ENCODE measurements at places on chromosomes 11 and 22. TPM values are rescaled to one million over a fixed set of nuclear protein-coding genes. Genes with fewer than 3 reads are reported as not detected.

The B4GALNT4 gene
- 294 TPM for total RNA-seq

The USH1C gene
- total RNA-seq, result 0.54 TPM

The NNMT gene
- total RNA-seq, result 2.3 TPM

The DEFB131B gene
- total RNA-seq, result not detected

The RASGRP2 gene
- 2.0 TPM for total RNA-seq

DNA sequence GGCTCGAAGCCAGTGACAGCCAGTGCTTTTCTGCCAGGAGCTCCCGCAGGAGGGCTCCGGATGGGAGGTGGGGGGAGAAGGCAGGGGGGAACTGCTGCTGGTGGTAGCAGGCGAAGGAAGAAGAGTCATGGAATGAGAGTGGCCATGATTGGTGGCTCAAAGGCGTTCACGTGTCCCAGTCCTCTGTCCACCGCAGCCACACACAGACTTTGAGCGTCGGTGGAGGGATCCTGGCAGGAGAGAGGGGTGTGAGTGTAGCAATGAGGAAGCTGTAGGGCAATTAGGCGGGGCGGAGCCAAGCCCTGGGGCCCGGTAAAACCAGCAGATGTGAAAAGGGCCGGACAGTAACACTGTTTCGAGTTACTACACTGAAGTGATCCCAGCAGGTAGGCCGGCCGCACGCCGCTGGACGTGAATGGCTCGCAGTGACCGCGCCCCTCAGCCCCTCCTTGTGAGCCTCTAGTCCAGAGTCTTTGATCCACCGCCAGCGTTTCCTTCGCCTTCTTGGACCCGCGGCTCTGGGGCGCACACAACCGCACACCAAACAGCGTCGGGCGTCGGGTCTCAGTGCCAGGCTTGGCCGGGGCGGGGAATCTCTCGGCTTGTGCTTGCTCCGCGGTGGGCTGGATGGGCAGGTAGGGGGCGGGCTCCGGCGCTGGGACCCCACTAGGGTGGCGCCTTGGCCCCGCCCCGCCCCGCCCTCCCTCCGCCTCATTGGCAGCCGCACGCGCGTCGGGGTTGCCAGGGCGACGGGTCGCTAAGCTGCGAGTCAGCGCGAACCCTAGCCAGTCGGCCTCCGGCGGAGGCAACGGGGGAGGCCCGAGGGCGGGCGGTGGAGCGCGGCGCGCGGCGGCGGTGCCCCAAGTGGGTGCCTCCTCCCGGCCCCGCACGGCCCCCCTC is at the start of gene LRRC10B:
Gene LRRC10B, plus strand, starts transcription at position 788 of the 900 bp plus-strand sequence. CDS start 250 bp downstream, outside the sequence.
- H3K27me3 ChIP-seq, result peaks cover 66% of the 10 kb centered on the region
- H3K4me3 ChIP-seq, result peak within 1 kb of the TSS; percentile 61
- no peak within 1 kb of the TSS for H3K27ac ChIP-seq
- no peak for DNase-seq
- H3K36me3 ChIP-seq, result no peaks in the 10 kb centered on the region

DNA sequence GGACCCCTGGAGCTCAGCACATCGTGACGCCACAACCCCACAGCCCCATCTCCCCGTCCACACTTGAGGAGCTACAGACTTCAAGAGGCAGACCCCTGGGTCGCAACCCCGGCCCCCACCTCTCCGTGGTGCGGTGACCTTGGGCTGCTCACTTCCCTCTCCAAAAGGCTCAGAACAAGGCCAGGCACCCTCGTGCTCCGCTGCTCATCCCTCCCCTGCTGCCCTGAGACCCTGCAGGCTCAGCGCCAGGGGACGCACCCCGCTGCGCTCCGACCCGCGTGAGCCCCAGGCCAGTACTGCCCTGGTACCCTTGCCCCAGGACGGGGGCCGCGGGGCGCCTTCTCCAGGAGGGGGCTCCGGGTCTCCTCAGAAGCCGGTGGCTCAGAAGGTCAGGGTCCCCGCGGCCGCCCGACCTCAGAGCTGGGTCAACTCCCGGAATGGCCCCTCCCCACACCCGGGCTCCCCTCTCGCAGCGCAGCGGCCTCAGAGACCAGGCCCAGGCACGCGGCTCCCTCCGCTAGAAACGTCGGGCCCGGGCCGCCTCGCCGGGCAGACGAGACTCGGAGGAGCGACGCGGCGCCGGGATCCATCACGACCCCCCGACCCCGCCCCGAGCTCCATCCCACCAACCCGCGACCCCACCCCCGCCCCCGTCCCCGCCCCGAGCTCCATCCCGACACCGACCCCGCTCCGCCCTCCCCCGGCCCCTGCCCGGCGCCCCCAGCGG is 563 bp downstream of the GATD1 start:
- no peaks in the 10 kb centered on the region for H3K27me3 ChIP-seq
- H3K27ac ChIP-seq, result peak overlapping the region; percentile 59
- H3K4me3 ChIP-seq, result peak overlapping the region; percentile 73
- no peaks in the 10 kb centered on the region for H3K36me3 ChIP-seq
- peaks cover 14% of the 10 kb centered on the region for H3K4me1 ChIP-seq
- DNase-seq, result peak; percentile 48

DNA sequence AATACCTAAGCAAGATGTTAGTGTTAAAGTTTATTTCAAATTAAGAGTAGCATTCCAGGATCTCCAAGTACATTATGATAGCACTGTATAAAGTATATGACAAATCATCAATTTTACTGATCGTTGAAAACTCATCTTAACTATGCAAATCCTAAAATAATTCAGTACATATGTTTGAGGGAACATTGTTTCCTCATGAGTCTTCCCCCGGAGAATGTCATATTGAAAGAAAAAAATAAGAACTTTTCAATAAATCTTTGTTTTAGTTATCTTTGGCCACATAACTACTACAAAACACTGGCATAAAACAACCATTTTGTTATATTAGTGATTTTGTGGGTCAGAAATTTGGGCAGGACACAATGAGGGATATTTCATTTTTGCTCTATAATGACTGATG is 135.4 kb downstream of the METTL15 start:
- H3K4me3 ChIP-seq, result no peak overlapping the region
- H3K4me1 ChIP-seq, result peaks cover 11% of the 10 kb centered on the region

DNA sequence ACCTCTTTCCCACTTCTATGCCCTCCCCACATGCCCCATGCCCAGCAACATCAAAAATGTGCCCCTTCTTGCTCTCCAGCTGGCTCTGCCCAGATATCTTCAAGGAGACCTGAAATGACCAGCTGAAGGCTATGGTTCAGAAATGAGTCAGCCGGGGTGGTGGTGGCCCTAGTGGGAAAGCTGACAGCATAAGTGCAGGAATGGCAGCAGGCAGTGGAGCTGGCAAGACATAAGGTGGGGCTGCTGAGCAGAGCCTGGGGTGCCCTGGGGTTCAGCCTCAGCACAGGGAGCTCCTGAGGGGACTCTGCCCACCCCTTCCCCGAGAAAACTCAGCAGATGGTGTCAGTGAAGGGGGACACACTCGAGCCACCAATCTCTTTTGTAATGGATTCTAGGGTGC is 593.4 kb downstream of the BUD13 start:
- no peak overlapping the region for H3K4me3 ChIP-seq
- no peak overlapping the region for H3K27ac ChIP-seq
- peaks cover 24% of the 10 kb centered on the region for H3K4me1 ChIP-seq

DNA sequence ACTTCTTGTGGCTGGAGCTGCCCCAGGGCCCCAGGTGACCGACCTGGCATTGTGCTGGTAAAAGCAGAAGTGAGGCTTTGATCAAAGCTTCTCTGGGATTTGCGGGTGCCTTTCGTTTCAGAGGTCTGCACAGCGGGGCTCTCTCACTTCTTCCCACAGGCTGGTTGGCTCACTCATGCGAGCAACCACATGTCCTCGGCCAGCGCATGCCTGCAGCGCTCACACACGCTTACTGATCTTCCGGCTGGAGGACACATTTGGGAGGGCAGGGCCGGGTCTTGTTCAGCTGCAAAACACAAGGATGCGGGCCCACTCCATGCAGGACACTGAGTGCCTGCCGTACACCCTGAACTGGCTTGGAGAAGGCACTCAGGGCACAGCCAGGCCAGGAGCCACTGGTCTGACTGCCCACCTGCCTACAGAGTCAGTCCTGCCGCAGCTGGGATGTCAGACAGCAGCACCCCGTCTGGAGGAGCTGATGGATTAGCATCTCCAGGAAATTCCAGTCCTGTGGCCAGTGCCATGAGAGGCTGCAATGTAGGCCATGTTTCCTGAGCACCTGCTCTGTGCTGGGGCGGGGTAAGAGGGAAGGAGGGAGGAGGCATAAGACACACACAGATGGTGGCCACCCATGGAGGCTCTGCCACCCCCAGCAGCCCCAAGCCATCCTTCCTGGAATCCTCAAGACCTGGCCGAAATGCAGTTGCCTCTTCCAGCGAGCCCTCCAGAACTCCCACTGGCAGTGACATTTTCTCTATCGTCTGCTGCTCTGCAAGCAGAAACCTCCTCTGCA is 1383.2 kb downstream of the BRD1 start:
- H3K27me3 ChIP-seq, result peaks cover 15% of the 10 kb centered on the region
- H3K36me3 ChIP-seq, result no peaks in the 10 kb centered on the region
- no peak overlapping the region for H3K4me3 ChIP-seq
- H3K4me1 ChIP-seq, result no peaks in the 10 kb centered on the region
- DNase-seq, result no peak

- no peaks in the 10 kb centered on the region for H3K27me3 ChIP-seq
- no peak overlapping the region for H3K4me3 ChIP-seq
- H3K4me1 ChIP-seq, result no peaks in the 10 kb centered on the region
- DNase-seq, result no peak
- no peak overlapping the region for H3K27ac ChIP-seq
- H3K36me3 ChIP-seq, result no peaks in the 10 kb centered on the region
Observed at GRCh38 chr11:123549926-123550917, 104.2 kb downstream of the SCN3B start.

DNA sequence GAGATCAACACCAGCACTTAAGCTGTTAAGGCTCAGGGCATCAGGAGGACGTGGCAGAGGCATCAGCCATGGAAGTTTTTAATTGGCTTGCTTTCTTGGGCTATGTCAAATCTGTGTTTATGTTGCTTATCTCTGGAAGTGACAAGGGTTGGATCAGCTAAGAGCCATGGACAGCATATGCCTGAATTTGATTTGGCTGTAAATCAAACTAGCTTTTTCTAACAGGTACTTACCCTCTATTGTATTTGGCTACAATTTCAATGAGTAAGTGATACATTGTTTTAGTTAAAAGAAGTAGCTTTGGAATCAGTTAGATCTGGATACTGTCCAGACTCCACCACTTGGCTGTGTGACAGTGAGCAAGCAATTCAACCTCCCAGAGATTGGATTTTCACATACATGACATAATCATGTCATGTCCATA is 936.6 kb downstream of the OPCML start:
- no peak overlapping the region for H3K4me3 ChIP-seq
- H3K27ac ChIP-seq, result no peak overlapping the region
- no peaks in the 10 kb centered on the region for H3K36me3 ChIP-seq
- peaks cover 14% of the 10 kb centered on the region for H3K4me1 ChIP-seq
- DNase-seq, result no peak
- H3K27me3 ChIP-seq, result peaks cover 28% of the 10 kb centered on the region

- H3K4me3 ChIP-seq, result no peak overlapping the region
- no peaks in the 10 kb centered on the region for H3K4me1 ChIP-seq
- H3K36me3 ChIP-seq, result no peaks in the 10 kb centered on the region
- no peak overlapping the region for H3K27ac ChIP-seq
Observed at GRCh38 chr22:22430111-22430820, 78.3 kb downstream of the ZNF280B start.

DNA sequence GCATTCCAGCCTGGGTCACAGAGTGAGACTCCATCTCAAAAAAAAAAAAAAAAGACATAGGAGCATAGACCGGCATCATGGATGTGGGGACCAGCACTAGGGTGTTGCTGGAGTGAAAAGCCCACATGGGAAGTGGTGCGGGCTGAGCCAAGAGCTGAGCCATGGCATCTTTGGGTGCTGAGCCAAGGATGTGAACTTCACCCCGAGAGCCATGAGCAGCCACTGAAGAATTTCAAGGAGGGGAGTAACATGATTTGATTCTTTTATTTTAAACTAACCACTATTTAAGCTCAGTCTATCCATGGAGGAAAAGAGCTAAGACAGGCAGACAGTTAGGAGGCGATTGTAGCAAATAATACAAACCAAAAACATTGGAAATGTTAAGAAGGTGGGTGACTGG is 57.4 kb downstream of the AHNAK start:
- DNase-seq, result no peak
- H3K27ac ChIP-seq, result no peak overlapping the region
- peaks cover 12% of the 10 kb centered on the region for H3K4me1 ChIP-seq
- H3K4me3 ChIP-seq, result no peak overlapping the region
- H3K36me3 ChIP-seq, result peaks cover 3% of the 10 kb centered on the region
